ENCODE measurements at places on chromosomes 5 and 9. TPM values are rescaled to one million over a fixed set of nuclear protein-coding genes. Genes with fewer than 3 reads are reported as not detected.

GRCh38 chr9:16883586-16883985, 13.1 kb upstream of the BNC2 start:
- no peak for ATAC-seq

GPR151 gene
- not detected for total RNA-seq

GRCh38 chr9:38641985-38642864, 21.8 kb upstream of the ANKRD18A start:
- ATAC-seq = peak; percentile 84

CATSPER3 gene
- total RNA-seq = 0.40 TPM

DNA sequence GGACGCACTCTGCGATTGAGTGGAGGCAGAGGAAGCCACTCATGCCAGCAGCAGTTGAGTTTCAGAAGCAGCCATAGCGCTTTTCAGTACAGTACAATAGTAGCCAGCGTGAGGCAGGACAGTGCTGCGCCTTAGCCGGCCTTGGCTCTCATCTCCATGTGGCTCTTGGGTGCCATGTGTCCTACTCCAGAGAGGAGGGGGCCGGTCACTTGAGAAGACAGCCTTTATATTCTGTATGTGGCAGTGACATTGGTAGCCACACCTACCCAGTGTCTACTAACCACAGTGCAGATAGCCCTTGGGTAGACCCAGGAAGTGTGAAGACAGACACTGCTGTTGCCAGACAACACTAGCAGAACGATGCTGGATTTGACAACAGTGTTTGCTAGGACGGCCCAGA, 42.3 kb downstream of the FAM78A start:
- no peak for ATAC-seq

- ATAC-seq = peak; percentile 44
Measured at GRCh38 chr9:132078699-132079356, 839 bp downstream of the MED27 start.

DNA sequence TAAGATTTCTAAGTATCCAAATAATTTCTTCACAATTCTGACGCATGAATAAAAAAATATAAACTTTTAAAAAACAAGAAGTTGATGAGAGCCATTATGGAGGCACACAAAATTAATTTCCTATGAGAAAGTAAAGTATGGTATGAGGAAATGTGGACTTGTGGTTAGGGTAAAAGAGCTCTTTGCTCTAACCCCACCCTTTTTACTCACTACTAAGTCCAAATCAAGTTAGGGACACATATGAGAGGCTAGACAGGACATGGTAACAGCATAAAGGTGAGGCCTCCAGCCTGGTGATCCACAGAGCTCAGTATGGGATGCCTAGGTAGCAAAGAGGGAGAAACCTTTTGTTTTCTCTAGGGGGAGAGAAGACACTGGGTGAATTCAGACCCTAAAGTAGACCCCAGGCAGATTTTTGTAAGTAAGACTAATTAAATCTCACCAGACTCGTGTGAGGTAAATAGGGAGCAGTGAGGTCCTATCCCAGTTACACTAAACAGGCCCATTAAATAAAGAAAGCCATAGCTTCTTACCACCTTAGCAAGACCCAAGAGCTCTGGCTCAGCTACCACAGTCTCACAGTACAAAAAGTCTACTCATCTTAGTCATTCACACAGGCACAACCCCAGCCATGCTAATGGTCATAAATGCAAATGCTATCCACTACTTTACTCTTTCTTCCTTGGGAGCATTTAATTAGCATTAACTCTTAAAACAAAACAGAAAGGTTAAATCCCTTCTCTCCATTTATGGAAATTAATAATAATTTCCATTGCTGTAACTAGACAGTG, 42.6 kb downstream of the MLLT3 start:
- peak; percentile 88 for ATAC-seq
